ENCODE measurements at places on chromosomes 3 and 15.

DNA sequence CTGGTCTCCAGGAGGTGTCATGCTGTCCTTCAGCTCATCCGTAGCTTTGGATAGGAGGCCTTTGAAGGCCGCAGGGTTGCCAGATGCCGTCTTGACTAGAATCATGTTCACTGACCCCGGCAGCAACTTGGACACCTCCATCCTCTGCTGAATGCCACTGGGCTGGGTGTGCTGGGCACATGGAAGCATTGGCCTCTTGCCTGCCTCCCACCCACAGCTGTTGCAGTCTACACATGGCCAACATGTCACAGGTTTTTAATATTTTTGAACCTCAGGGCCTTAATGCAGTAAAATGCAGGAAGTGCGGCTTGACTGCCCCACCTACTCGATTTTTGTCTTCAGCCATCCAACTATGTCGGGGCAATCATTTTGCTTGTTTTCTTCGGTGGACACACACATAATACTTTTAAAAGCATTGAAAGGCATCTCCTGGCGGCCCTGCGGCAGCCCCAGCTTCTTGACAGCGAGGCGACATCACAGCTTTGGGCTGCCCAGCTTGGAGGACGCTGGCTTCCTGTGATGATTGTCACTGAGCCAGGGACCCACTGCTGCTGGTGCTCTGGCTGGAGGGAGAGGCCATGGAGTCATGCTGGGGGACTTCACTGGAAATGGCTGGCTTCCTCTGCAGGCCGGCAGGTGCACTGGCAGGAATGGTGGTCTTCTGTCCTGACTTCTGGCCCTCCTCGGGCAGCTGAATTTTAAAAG is 31.6 kb upstream of the ACAD9 start:
- DNase-seq = no peak

- no peak for DNase-seq
Measured at GRCh38 chr15:72237853-72238224, 6.8 kb upstream of the PKM start.

DNA sequence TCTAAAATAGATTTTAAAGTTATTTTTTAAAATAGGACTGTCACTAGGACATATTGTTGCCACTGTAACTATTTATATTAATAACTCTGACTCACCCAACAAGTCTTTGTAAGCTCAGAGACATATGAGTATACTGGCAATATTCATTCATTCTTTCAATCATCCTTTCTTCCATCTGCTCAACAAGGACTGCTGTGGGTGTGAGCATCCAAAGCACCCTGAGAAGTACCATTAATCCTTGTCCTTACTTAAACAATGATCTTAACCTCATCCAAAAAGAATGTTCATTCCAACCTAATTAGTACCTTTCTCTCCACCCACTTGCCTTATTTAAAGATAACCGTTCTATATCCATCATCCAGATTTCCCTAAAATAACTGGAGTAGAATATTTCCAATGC is 94.2 kb upstream of the PPP2R3A start:
- no peak for DNase-seq

DNA sequence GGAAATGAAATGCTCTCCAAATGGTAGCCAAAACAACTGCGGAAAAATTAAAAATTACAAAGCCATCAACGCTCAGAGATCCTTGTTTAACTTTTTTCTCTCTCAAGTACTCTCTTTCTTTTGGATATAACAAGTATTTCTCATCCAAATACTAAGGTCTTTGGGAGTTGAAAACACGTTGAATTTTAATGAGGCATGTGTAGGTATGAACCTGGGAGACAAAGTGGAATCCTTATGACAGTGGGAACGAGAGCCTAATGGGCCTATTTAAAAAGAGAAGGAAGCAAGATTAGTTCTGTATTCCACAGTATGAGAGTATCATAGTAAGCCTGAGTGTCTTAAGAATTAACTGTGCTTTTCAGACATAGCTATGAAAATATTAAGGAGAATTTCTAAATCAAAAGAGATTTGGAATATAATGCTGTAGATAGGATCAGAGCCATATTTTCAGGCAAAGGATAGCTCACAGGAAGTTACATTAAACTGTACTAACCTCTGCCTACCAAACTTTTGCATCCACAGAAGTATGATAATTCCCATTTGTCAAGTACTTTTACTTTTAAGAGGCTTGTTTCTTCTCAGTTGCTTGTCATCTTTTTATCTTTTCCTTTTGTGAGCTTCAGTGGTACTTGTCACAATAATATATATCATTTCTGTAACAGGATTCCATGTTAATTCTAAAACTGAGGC is 759 bp downstream of the CD96 start:
- no peak for DNase-seq

- DNase-seq = no peak
Measured at GRCh38 chr3:89238846-89239245, 131.4 kb downstream of the EPHA3 start.

GRCh38 chr15:57662802-57663201 is 43.7 kb upstream of the POLR2M start:
- DNase-seq = no peak

GRCh38 chr15:77030048-77030927 is 35.4 kb downstream of the PSTPIP1 start:
- DNase-seq = no peak

DNA sequence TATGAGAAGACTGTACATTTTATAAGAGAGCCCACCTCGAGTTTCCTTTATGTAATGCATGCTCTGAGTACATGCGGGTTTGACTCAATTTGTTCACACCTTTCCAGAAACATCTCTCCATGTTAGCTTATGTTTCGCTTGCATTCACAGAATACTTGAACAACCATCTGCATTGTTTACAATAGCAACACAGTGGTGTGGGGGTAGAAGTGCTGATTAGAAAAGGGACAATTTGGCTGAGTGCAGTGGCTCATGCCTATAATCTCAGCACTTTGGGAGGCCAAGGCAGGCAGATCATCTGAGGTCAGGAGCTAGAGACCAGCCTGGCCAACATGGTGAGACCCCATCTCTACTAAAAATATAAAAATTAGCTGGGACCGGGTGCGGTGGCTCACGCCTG is 60.9 kb downstream of the NCEH1 start:
- no peak for DNase-seq

DNA sequence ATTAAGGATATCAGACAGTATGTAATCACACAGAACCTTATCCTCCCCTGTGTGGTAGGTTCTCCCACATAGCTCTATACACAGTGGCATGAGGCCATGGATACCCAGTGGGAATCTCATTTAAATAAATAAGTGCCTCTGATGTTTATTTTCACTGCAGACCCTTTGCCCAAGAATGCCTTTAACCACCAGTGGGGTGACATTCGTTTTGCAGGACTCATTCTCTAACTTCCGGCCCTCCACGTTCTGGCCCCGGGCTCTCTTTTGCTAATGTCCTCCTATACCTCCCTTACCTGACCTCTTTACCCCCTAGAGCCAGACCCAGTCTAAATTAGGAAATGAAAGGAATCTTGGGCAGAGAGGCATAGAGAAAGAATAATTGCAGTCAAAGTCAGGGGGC is 8.3 kb downstream of the CCDC80 start:
- no peak for DNase-seq

GRCh38 chr3:127440384-127440783 is 150.1 kb downstream of the TPRA1 start:
- DNase-seq = no peak
